ENCODE measurements at places on chromosomes 13 and 19.
A peak's percentile ranks its signal among the peaks of the same experiment; 100 is the strongest.

DNA sequence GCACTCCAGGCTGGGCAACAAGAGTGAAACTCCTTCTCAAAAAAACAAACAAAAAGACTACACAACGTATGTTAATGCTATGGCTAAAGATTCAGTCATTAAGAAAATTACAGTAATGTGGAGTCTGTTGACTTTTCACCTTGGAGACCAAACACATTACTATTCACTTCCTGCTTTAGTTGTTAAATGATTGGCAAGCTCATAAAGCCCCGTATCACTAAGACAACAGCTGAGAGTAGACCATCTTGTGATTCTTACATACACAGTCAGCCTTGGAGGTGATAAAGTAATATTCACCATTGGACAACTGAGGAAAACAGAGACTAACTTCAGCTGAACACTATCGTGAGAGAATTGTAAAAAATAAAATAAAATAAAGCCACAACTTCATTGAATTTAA lies 86.5 kb downstream of the KCTD12 start:
- DNase-seq, result peak; percentile 66

- DNase-seq, result no peak
These were observed 194.2 kb downstream of the POU4F1 start for GRCh38 chr13:78409172-78409571.

GRCh38 chr19:54229146-54229545 lies 6.3 kb upstream of the LILRB3 start:
- peak; percentile 17 for DNase-seq

DNA sequence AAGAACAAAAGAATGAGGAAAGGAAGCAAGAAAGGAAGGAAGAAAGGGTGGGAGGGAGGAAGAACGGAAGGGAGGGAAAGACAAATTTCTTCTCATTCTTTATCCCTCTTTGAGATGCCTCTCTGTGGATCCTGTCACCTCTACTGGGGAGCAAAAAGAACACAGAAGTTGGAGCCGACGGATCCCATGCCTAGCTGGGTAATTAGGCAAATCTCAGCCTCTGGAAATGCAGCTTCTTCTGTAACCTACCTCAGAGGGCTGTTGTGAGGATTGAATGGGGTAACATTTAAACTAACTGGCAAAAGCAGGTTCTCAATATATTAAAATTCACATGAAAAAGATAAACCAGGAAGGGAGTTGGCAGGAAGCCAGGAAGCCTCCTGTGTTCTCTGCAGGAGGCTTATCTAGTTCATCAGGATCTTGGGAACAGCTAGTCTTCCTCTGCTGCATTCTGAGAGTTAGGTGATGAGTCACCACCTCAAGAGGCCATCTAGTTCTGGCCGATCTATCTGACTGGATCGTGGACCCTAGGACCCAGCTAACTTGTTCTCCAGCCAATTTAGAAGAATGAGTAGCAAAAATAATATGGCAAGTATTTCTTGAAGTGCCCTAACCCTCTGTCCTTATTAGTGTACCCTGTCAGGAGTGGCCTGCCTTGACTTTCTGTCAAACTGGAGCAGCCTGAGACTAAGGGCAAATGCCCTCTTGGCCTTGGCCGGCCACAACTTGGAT lies 15.2 kb upstream of the CPB2 start:
- no peak for DNase-seq

- DNase-seq, result no peak
These were observed 26.4 kb upstream of the ADGRE2 start for GRCh38 chr19:14804765-14805164.

DNA sequence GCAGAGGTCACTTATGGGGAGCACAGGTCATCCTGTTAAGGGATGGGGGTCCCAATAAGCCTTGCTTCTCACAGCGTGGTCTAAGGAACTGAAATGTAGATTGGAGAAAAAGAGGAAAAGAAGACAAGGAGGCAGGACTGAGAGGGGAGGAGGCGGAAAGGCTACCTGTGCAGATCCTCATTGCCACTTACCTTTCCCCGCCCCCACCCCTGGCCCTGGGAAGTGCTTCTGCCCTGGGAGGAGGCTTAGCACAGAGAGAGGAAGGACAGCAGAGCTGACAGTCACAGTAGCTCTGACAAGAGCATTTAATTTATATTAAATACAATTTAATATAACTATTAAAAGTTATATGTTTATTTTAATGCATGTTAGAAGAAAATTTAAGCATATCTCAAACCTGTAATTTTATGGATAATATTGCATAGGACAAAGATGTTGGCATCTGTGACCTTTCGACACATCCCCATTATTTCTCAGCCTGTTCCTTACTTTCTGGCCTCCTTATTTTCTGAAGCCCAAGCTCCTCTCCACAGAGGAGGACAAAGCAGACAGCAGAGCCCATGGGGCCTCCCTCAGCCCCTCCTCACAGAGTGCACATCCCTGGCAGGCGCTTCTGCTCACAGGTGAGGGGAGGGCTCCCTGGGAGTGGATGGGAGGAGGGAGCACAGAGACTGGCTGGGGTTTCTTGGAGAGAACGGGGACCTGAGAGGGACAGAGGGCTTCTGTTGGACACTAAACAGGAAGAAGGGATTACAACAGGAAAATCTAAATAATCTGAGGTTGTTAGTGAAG lies 23.4 kb downstream of the CEACAM21 start:
- no peak for DNase-seq

GRCh38 chr13:65940720-65941119 lies 1289.4 kb downstream of the PCDH9 start:
- DNase-seq, result no peak

DNA sequence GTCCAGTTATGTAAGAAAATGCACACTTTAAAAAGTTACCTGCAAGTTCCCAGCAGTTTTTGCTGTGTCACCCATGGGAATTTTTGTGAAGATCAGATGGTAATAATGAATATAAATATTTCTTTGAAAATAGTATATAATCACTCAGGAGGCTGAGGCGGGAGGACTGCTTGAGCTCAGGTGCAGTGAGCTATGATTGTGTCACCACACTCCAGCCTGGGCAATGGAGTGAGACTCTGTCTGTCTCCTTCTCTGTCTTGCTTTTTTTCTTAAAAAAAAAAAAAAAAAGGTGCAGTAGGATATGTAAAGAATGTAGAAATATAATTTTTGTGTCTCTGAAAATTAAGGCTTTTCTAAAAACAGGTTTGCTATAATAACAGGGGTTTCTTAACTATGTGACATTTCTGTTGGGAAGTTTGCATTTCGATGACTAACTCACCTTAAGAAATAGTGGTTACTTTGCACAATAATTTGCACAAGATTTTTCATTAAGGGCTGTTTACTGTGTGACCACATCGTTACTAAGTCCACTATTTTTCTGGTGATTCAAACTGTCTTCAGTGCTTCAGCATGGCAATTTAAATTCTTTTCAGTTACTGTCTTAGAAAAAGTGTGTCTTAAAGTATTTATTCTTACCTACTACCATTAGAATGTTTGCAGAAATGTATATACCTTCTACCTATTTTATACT lies 37.3 kb downstream of the DNAJC3 start:
- DNase-seq, result peak; percentile 64

DNA sequence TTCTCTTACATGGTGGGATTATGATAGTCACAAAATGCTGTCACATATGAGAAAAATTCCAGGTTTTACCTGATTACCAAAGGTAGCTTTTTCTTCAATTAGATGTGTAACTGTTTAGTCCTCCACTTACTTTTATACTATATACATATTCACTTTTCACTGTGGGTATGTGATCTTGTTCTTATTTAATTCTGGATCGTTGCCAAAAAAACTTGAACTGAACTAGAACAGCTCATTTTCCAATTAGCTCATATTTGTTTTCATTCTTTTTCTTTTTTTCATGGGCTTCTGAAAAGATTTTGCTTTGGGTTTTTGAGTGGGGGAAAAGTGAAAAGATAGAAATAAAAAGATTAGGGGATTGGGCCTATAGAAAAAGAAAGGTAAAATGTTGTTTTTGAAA lies 291.9 kb downstream of the NDFIP2 start:
- DNase-seq, result no peak

GRCh38 chr19:364496-365287 lies 20.1 kb upstream of the MIER2 start:
- peak; percentile 46 for DNase-seq

GRCh38 chr13:112141643-112142400 lies 74.9 kb downstream of the SOX1 start:
- no peak for DNase-seq

DNA sequence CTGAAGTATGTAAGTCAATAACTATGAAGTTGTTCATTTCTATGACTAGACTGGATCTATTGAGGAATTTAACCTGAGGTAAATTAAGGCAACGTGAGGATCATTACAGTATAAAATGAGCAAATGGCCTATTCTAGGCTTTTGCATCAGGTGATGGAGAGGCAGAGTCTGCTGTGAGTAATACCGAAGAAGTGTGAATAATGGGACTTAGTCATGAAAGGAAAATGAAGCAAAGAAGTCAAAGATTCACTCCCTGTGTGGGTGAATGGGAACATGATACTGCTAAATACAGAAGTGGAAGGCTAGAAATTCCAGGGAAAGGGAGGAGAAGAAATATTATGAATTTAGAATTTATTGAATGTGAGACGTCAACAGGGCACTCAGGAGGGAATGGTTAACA lies 774.1 kb downstream of the LIG4 start:
- DNase-seq, result peak; percentile 77

DNA sequence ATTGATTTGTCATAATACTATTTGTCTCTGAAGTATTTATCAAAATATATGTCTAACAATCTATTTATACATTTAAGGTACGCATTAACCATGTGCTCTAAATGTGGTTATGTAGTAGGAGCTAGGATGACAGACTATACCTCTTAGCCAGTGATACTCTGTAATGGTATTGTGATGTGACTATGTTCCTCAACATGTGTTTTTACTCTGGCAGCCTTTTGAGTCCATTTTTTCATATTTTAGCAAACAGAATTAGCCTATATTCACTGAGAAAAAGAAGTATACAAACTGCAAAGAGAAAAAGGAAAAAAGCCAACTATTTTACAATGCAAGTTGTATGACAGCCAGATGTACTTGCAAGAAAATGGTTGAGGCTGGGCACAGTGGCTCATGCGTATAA lies 26.7 kb downstream of the MAB21L1 start:
- no peak for DNase-seq

DNA sequence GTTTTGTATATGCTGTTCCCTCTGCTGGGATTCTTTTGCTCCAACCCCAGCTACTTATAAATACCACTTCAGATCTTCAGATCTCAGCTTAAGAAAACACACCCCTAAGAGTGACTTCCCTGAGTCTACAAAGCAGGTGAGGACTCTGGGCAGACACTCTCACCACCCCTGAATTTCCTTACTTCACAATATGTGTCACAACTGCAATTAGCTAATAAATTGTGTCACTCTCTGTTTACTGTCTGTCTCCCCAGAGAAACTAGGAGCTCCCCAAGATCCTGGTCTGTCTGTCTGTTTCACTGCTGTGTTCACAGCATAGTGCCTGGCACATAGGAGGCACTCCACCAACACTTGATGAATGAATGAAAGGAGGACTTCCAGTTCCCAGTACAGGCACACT lies 14.4 kb downstream of the CEBPA start:
- peak; percentile 26 for DNase-seq

DNA sequence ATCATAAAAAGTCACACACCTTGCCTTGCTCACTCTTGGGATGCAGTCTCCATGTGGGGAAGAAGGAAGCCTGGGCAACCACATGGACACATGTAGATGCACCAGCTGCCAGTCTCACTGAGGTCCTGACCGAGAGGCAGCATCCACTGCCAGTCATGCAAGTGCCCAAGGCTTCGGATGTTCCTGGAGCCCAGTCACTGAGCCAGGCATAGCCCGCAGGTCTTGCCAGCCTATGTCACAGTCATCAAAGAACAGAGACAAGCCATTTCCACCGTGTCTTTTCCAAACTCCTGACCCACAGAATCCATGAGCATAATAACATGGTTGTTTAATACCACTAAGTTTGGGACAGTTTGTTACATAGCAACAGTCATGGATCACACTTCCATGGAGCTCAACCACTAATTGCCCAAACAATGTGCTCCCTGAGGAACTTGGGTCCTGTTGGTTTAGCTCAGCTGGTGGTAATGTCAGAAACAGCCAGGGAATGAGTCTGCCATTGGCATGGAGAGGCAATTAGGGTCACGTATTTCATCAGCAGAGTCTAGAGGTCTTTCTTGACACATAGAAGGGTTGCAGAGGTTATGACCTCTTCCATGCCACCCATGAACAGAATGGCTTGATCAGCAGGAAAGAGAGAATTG lies 21.5 kb downstream of the STARD13 start:
- no peak for DNase-seq

GRCh38 chr13:110520431-110521295 lies 40.9 kb downstream of the RAB20 start:
- peak; percentile 94 for DNase-seq
